Naive thymus-derived CD8-positive, alpha-beta T cell (primary cell): ENCODE measurements at places on chromosomes 1 and 21.

DNA sequence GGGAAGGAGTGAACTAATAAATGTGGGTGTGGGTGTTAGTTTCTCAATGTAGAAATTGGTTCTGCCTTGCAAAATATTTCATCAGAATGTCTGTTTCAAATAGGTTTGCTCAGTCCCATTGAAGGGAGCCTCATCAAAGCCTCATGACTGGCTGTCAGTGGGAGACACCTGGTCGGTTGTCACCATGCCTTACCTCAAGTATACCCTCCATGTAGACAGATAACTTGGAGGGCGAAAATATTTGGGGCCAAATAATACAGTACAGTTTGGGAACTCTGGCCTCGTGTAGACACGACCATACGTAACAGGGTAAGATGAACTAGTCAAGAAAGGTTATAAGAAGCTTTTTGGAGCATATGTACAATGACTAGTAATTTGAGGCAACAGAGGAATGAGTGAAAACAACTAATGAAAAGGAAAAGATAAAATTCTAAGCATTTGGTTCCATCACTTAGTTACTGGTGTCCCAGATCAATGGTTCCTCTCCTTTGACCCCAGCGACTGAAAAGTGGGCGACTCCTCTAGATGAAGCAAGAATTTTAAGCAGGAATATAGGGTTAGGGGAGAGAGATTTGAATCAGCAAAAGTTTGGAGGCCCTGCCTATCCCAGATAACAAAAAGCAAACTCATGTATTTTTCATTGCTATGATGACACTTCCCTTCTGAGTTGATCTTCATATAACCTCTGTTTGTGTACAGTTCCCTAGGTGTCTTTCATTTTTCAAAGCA, 163.9 kb downstream of the LRRC40 start:
- DNase-seq = no peak

DNA sequence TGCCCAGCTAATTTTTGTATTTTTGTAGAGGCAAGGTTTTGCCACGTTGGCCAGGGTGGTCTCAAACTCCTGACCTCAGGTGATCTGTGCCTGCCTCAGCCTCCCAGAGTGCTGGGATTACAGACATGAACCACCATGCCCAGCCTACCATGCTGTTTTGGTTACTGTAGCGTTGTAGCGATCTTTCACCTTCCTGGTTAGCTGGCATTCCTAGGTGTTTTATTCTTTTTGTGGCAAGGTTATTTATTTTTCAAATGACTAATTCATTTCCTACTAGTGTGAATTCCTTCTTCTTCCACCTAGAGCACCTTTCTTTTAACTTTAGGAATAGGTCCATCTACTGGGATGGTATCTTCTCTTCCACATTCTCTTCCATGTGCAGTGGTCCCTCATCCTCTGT, 29.3 kb downstream of the TMEM200B start:
- DNase-seq = no peak

GRCh38 chr1:52054496-52055065, 410 bp downstream of the TXNDC12 start:
- DNase-seq = no peak

GRCh38 chr1:31712630-31713029, 8.8 kb upstream of the COL16A1 start:
- DNase-seq = no peak

DNA sequence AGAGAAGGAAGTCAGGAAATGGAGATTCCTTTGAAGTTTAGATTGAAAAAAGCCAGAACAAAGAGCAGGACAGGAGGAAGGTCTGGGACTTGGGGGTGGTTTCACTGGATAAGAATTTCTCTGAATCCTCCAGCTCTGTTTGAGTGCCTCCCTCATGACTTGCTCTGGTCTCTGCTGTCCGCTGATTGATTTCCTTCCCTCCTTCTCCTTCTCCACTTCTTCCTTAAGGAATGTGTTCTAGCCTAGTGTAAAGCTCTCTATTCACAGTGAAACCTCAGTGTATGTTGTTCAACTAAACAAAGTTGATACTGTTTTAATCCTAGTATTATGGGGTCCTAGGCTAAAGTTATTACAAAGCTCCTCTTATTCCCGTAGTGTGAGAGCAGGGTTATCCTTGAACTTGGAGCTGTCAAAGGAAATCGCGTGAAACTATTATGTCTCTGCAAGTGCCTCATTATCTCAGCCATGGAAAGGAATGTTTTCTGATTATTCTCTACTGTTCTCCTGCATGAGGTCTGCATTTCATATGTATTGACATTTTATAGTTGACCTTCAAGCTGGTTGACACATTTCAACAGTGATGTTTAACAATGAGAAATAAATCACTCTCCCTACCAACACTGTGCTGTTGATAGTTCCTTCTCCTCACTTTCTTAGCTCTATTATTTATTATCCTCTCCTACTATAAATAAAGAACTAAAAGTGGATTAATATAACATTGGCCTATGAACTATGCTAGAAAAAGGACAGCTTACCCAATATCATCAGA, 82.7 kb upstream of the KCTD3 start:
- no peak for DNase-seq

DNA sequence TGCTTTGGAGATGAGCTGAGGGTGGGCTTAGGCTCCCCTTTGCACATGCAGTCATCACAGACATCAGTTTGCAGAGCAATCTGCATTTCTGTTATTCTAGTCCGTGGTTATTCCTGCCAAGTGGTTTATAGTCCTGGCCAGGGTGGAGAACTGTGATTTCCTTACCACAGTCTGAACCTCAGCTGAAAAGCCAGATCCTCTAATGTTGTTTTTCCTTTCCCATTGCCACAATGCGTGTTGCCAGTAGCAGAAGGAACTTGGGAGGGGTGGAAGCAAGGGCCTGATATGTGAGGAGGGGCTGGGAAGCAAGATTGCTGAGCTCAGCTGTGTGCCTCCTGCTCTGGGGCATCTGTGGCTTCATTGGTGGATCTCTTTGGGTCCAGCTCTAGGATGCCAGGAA, 18.0 kb upstream of the ST3GAL3 start:
- DNase-seq = no peak

- DNase-seq = peak; percentile 95
These were observed 30.9 kb downstream of the PRDM2 start for GRCh38 chr1:13730751-13731482.

DNA sequence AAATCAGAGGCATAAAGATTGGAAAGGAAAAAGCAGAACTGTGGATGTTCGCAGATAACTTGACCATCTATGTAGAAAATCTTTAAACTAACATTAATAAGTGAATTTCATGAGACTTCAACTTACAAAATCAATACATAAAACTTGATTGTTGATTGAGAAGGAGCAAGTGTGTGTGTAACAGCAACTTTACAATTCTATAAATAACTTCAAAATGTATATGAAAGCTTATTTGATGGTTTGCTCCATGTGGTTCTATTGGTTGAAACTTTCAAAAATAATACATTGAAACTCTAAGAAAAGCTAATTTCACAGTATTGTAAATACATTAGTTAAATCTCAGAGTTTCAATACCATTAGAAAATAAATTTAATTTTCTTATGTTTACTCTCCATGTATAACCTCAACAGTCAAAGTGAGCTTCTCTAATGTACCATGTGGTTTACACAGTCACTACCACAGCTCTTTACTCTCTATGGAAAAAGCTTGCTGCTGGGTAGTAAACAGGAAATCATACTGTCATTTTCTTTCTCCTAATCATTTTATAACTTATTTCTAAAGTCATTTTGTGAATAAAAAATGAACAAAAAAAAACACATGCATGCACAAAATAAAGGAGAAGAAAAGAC, 12.0 kb downstream of the AKT3 start:
- no peak for DNase-seq

DNA sequence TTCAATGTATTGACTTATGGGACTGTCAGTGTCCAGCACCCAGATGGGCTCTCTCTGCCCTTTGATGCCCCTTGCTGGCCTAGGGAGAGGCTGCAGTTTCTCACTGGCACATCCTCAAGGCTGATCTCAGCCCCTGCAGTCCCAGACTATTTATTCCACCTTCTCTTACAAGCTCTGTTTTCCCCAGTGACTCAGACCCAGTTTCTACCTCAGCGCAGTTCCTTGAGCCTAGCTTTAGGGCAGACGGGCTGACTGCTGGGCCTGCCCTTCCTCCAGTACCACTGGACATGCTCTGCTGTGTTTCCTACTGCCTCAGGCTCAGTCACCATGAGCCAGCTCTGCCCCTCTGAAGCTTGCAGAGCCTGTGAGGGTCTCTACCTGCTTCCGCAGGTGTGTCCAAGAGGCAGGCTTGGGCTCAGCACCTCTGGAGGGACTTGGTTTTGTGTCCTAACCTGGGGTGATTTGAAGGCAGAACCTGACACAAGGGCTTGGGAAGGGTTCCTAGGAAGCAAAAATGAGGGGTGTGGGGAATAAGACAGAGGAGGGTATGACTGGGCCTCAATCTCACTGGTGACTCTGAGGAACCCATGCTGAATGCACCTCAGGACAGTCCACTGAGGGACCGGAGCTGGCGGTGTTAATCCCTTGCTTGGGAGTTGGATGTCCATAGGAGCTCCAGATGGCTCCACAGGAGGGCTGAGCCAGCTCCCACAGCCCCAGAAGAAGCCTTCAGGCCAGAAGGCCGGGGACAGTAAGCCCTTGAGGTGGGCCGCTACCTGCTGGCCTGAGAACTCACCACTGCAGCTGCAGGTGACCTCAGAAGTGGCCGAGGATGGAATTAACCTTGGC, 689.9 kb downstream of the MATN1 start:
- DNase-seq = no peak
